ENCODE measurements at places on chromosomes 11 and 22. TPM values are rescaled to one million over a fixed set of nuclear protein-coding genes. Genes with fewer than 3 reads are reported as not detected.

DNA sequence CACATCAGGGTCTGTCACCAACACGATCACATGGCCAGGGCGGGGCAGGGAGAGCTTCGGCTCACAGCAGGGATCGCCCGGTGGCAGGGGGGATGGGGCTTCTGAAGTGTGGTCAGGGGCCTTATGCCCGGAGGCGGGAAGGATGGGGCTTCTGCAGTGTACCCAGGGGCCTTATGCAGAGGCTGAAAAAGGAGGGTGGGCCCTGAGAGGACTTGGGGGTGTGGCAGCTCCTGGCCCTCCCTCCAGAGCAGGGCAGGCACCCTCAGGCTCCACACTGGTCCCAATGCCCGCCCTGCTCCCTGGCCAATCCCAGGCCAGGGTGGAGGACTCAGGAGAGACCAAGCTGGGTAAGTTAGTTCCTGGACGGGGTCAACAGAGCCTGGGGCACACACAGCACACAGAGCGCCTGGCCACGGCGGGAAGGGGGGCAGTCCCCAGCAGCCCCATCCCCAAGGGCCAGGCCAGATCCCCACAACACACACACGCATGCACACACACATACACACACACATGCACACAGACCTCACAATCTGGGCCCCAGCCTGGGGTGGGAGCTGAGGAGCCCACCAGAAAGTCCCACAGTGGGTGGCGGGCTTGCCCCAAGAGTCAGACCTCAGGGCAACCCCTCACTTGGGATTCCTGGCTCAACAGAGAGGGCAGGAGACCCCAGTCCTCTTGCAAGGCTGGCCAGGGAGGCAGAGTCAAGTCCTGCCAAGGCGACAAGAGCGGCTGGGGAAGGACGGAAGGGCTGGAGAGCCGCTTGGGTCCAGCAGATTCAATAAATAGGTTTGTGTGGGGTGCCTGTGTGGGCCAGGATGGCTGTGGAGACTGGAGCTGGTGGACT is 1.1 kb upstream of the CEND1 start:
- ATAC-seq: no peak

The WNT11 gene
- 0.08 TPM for total RNA-seq

DNA sequence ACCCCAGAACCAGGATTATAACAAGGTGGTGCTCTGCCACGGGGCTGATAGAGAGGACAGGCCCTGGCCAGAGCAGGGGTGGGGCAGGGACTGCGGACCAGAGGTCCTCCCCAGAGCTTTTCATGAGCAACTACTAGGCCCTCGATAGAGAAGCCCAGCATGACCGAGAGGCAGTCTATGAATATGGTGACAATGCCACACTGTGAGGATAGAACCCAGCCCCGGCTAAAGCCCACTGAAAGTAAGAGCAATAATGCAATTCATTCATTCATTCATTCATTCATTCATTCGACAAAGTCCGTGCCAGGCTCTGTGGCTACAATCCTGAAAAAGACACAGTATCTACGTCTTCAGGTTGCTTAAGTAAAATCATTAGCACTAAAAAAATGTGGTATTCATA is 35.6 kb upstream of the CD5 start:
- ATAC-seq: no peak

DNA sequence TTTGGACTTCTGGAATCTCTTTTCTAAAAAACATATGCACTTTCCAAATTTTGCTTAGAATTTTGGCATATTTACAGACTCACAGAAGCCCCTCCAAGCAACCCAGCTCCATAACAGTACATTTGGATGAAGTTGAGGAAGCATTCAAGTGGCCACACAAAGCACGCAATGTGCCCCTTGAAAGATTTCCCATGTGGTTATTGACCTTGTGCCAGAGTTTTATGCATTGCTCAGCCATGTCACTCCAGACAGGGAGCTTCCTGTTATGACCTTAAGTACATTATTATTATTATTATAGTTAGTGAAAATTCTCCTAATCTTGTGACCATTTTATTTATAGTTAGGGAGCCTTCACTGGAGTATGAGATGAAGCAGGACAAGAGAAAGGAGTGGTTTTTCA is 35.0 kb upstream of the BDNF start:
- no peak for ATAC-seq

GRCh38 chr11:110019675-110020074 is 73.5 kb upstream of the ZC3H12C start:
- ATAC-seq: no peak

The MS4A7 gene
- total RNA-seq: 1.4 TPM

The RAB36 gene
- total RNA-seq: 4.1 TPM

The TSGA10IP gene
- not detected for total RNA-seq

- no peak for ATAC-seq
Measured at GRCh38 chr11:7348432-7349304, 97.0 kb downstream of the SYT9 start.

DNA sequence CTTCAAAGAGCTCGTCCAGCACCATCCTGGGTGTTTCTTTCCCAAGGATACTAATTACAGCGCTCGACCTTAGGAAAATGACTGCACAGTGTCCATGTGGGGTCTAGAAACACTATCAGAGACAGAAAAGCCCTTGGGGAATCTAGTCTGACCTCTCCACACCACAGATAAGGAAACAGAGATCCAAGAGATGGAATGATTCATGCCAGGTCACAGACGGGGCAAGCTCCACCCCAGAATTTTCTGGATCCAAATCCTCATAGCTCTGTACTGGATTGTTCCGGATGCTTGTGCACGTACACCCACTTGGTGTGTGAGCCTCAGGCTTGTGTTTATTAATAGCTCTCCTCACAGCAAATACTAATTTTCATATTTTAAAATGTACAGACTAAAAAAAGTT is 11.3 kb downstream of the ABTB2 start:
- peak; percentile 76 for ATAC-seq

- no peak for ATAC-seq
Measured at GRCh38 chr11:27295928-27296327, 67.1 kb downstream of the CCDC34 start.
